HFFc6 (cell line): ENCODE measurements at places on chromosomes 12 and 14. TPM values are rescaled to one million over a fixed set of nuclear protein-coding genes. Genes with fewer than 3 reads are reported as not detected.

Gene PLBD1
- not detected in 3 replicates for total RNA-seq

- DNase-seq: no peak
These were observed 24.9 kb upstream of the CEBPE start for GRCh38 chr14:23143911-23144310.

- peak; percentile 87 for DNase-seq
These were observed 2.2 kb upstream of the ZFP36L1 start for GRCh38 chr14:68794851-68795596.

Gene CPM
- total RNA-seq: 2.4 and 5.7 TPM in 2 replicates

DNA sequence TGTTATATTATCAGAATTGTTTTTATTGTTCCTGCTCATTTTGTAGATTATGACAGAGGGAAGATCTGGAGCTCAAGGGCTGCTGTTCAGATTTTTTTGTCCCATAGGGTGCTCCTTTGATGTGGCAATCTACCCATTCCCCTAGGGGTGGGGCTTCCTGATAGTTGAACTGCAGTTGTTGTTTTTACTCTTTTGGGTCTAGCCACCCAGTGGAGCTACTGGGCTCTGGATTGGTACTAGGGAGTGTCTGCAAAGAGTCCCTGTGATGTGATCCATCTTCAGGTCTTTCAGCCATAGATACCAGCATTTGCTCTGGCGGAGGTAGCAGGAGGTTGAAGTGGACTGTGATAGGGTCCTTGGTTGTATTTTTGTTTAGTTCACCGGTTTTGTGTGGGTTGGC lies 57.9 kb upstream of the SLCO1B1 start:
- no peak for DNase-seq
